ENCODE measurements at places on chromosomes 12 and 14.

DNA sequence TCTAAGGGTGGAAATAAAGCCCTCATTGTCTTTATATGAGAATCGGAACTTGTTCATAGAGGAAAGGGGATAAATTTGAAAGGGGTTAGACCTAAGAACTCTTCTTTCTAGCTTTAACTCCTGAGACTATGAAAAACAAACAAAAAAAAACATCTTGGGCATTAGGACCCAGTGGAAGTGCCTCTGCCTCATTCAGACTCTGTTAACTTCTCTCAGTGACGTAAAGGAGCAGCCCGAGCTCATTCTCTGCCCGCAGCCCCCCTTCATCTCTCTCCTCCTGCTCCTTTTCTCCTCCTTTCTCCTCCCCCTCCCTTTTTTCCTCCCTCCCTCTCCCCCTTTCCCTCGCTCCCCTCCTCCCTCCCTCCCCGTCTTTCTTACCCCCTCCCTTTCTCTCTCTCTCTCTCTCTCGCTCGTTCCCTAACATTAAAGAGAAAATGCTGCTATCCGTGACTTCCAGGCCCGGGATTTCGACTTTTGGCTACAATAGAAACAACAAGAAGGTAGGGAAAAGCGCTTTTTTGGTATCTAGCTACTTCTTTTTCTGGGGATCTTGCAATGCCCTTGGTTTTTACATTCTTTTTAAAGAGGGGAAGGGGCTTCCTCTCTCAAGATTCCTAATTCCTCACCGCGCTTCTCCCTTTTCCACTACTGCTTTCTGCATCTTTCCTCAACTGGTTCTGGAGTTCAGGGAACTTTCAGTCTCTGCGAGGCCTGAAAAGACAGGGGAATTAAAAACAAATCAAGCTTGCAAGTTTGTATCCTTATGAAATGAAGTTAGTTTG is at the start of gene RBMS2:
Gene RBMS2 (plus strand): TSS at position 231 of the 782 bp plus-strand sequence. CDS start 204 bp downstream, at position 435.
- DNase-seq, result peak; percentile 71

- no peak for DNase-seq
Observed at GRCh38 chr14:96922986-96923385, 125.8 kb downstream of the VRK1 start.

GRCh38 chr14:47507861-47508260 is 167.5 kb downstream of the MDGA2 start:
- no peak for DNase-seq

DNA sequence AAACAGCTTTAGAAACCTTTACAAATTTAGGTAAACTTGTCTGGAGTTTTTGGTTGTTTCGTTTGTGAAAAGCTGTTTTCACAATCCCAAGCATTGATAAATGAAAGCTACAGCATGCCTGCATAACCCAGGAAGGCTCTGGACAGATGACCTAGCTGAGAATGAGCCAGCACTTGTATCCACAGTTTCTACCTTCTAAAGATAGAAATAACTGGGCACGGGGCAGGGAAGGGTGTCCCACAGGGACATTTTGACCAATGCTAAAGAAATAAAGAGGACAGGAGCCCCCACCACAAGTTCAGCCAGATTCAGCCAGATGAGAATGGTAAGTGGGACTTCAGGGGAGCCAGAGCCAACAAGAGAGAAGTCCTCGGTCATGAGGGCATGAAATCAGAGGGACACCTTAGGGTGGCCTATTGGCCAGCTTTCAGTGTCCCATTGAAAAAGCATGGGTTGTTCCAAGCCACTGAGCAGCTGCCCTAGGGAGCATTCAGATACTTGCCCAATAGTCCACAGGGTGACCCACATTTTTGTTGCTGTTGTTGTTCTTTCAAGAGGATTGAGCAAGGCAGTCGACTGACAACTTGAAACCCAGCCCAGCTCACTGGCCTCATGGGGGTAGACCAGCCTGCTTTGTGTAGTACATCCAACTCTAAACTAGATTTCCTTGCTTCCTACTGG is 140.3 kb upstream of the NUDT4 start:
- no peak for DNase-seq

DNA sequence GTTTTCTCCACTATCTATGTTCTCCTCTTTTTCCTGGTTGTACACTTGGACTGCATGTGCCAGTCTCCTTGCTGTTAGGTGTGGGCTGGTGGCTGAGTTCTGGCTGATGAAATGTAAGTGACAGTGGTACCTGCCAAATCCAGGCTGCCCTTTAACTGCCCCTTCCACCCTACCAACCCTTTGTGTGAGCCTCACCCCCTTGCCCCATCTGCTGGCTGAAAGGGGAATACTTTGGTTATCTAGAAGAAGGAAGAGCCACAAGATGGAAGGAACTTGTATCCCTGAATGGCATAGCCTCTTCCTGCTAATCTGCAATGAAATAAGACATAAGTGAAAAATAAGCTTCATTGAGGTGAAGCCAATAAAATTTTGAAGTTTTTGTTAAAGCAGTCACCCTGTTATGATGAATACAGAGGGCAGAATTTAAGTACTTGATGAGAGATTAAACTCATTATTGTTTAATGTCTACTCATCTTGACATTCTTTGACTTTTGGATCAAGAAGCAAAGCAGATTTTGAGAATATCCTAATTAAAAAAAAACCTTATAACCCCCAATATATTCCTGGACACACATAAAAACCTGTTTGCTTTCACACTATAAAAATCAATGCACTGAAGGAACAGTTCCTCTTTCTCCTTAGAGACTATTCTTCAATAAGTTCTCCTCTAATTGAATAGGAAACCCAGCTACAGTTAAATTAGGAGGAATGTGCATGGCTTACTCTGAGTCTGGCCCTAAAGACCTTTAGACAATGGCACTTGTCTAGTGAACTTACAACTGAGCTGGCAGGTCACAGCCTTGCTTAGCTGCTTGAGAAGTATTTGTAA is 262.6 kb upstream of the BTG1 start:
- DNase-seq, result no peak

- DNase-seq, result no peak
Observed at GRCh38 chr14:23056145-23056955, 970 bp downstream of the CDH24 start.

DNA sequence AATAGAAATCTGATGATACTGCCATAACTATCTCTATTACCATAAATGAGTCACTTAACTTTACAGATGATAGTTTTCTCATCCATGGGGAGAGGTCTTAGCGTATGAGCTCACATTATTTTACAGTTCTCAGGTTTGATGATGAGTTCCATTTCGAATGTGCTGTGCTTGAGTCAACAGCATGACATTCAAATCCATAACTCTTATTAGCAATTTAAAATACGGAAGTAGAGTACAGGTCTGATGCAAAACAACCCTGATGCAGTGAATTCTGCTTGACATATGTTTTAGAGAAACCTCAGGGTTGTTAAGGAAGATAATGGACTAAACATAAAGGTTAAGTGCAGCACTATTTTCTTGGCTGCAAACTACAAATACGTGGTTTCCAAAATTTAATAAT is 30.0 kb downstream of the C14orf39 start:
- DNase-seq, result no peak

DNA sequence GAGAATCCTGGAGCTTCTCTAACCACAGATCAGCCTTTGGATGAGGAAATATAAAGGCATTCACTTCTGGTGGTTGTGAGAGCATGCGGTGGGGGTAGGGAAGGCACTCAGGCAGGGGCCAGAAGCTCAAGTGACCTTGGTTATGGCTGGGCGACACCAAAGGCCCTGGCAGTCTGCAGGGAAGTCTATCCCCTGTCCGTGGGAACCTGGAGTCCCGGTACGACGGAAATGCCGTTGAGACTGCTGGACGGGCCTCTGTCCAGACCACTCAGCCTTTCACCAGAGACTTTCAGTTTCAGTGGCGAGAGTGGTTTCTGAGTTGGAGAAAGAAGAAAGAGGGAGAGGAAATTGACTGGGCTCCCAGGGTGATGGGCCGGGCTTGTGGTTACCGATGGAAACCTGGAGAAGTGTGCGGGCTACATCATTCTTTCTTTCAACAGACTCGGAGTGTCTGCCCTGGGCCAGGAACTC is 20.9 kb downstream of the ISCA2 start:
- no peak for DNase-seq

- no peak for DNase-seq
Observed at GRCh38 chr12:106585105-106585520, 2.3 kb downstream of the RFX4 start.

DNA sequence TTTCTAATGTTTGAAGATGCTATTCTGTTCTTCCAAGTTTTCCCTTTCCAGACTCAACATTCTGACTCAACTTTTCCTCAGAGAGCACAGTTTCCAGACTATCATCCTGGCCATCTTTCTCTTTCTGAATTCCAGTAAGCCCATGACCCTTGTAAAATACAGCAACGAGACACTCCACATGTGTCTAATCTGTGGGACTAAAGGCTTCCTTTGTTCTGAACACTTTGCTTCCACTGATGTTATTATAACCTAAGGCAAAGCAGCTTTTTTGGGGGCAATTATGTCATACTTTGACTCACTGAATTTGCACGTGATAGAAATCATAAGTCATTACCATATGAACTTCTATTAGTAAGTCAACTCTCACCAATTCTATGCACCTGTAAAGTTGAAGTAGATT is 6.3 kb upstream of the ART4 start:
- no peak for DNase-seq

- DNase-seq, result no peak
Observed at GRCh38 chr14:89466944-89467343, 49.9 kb upstream of the FOXN3 start.

DNA sequence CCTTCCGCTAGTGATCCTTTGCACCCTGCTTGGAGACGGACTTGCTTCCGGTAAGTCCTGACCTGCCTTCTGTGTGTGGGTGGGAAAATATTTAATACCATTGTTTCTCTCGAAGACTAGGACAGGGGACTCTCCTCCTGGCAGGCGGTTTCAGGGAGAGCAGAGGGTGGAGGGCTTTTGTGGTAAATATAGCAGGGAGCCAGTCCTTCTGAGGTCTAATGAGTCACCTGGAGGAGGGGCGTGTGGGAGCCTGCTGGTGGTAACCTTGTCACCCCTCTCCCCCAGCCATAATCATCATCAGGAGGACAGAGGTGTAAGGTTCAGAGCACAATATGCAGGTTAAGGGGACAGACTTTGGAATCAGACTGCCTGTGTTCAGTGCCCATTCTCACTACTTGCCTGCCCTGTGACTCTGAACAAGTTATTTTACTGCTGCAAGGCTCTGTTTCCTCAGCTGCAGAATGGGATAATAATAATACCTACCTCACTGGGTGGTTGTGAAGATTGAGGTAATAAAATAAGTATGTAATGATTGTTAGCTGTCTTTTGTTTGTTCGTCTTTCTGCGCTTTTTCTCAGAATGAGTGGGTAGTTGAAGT is 47.4 kb downstream of the SUSD6 start:
- no peak for DNase-seq

DNA sequence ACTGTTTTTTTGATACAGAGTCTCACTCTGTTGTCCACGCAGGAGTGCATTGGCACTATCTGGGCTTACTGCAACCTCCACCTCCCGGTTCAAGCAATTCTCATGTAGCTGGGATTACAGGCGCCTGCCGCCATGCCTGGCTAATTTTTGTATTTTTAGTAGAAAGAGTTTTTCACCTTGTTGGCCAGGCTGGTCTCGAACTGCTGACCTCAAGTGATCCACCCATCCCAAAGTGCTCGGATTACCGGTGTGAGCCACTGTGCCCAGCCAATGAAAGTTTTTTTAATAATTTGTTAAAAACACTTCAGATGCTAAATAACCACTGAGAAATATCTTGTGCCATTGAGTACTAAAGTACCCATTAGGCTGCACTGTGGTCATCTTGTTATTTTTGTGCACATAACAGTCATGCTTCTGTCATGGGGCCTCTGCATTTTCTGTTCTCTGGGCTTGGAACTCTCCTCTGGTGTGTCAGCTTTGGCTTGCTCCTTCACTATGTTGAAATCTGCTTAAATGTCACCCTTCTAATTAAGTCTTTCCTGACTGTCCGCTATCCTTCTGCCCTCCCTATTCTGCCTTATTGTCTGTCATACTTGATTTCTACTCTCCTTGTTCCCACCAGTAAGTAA is 105.1 kb downstream of the KTN1 start:
- no peak for DNase-seq

DNA sequence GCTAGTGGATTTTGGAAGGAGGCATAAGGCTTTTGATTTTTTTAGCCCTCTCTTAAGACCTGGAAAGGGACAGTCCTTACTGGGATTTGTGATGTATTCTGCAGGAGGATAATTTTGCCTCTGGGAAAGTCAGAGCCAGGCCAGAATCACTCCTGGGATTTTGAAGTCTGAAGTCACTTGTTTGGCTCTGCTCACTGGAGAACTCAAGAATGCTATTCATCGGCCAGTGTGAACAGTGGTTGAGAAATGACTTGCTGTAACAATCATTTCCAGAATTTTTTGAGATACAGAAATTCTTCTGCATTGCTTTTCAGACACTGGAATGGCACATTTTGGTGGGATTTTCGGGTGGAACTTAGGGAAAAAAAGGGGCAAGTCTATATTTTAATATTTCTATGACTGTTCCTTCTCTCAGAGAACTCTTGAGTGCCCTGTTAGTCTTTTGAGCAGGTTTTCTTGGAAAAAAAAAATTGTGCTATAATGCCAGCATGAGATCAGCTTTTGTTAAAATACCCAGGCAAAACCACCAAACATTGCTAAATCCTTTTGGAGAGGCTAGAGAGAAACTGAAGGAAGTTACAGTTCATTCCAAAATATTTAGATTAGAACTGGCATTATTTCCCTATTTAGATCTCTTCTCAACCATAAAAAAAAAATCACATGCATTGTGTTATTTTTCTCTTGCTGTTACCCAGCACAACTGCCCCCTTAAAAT is 26.1 kb upstream of the BHLHE41 start:
- DNase-seq, result no peak

DNA sequence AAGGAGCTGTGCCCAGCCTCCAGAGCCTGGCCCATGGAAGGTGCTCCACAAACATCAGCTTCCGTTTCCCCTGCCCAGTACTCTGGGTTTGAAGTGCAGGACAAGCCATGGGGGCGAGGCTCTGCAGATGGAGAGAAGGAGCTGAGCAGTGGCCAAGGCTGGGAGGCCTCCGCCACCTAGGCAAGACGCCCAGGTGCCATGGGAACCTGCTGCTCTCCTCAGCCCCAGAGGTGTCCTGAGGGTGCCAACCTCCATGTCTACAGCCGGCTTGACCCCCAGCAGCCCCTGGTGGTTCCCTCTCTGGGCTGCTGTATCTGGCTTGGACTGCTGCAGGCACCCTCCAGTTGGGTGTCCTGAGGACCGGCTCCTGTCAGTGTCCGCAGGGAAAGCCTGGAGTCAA is 12.4 kb downstream of the KRT71 start:
- DNase-seq, result no peak

- DNase-seq, result peak; percentile 6
Observed at GRCh38 chr14:77707724-77708408, at the start of the genes ALKBH1 and SLIRP. Gene ALKBH1 (minus strand): TSS chr14:77708023. CDS start chr14:77708004, 19 bp downstream. Gene SLIRP (plus strand): TSS chr14:77708103. CDS start chr14:77708112, 9 bp downstream.

DNA sequence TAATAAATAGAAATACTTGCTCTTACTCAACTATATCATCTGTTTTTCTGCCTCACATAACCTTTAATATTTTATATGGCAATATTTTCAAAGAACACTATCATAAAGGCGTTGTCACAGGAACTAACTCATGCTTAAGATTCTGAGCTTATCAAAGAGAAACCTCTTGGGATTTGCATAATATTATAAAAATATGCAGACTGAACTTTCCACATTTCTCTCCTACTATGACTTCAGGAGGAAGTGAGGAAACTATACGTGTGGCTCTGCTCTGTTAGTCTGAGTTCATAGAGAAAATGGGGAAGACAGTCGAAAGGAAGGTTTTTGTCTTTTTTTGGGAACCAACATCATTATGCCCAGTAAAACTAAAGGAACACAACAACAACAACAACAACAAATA is 124.7 kb downstream of the GARIN6 start:
- peak; percentile 47 for DNase-seq

GRCh38 chr12:62618930-62619329 is 152.3 kb downstream of the MON2 start:
- DNase-seq, result no peak
